ENCODE measurements at places on chromosomes 7 and 10.

- no peak for DNase-seq
Observed at GRCh38 chr7:137760111-137760510, 86.7 kb downstream of the DGKI start.

GRCh38 chr10:5268743-5269142 is 72.1 kb downstream of the AKR1C4 start:
- no peak for DNase-seq

DNA sequence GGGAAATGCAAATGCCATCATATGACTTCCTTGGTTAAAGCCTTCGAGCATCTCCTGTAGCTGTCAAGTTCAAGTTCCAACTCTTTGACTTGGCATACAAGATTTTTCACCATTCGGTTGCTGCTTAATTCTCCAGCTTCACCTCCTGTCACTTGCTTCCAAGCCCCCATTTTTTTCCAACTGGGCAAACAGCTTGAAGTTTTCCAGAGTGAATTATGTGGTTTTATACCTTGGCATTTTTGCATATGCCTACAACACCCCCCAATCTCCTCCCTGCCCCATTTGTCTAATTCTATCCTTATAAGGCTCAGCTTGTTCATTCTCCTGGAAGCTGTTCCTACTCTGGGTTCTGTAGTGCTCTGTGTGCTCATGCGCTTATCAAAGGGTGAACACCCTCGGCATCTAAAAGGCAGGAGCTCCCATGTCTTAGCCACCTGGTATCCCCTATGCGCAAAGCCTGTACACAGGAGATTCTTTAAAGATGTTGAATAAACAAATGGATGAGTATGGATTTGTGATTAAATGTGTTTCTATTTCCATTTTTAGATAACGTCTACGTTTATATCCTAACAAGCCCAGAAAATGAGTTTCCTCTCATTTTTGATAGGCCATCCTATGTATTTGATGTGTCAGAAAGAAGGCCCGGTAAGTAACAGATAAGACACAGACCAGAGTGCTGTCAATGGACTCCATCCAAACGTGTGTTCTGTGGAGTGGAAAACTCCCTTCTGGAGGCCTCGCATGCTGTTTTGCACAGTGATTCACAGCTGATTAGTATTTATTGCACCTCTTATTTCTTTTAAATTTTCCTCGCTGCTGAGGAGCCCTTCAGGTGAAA is 52.5 kb downstream of the CDHR3 start:
- no peak for DNase-seq

GRCh38 chr10:26517141-26517867 is 79.2 kb downstream of the APBB1IP start:
- DNase-seq, result no peak

DNA sequence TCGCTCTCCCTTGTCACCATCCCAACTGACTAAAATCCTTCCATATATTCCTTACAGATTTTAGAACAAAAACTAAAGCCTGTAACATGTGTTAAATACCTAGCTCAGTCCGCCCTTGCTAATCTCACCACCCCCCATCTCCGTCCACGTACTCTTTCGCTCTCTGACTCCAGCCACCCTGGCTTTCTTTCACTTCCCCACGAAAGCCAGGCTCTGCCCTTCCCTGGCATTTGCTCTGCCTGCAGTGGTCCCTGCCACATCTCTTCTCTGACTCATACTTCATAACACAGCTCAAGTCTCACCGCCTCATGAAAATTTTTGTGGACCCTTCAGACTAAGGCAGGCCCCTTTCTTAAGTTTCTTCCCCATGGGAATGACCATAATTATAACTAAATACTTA is 11.7 kb upstream of the GPAM start:
- no peak for DNase-seq

DNA sequence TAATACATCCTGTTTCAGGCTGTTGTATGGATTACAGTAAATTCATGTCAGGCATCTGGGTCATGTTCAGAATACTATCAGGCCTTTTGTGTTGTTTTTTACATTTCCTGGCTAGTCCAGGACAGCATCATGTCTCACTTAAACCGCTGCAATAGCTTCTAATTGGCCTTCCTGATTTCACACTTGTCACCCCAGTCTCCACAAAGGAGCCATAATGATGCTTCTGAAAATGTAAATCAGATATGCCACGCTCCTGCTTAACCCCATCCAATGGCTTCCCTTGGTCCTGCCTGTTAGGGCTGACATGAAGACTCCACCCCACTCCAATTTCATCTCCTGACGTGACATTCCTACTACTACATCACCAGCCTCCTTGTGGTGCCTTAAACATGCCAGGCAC is 220.0 kb downstream of the CACNA2D1 start:
- DNase-seq, result no peak

- DNase-seq, result no peak
Observed at GRCh38 chr7:141763797-141764196, at the start of gene TAS2R3. TSS of gene TAS2R3 (plus strand) at chr7:141764097. CDS start at chr7:141764159, 62 bp downstream.

DNA sequence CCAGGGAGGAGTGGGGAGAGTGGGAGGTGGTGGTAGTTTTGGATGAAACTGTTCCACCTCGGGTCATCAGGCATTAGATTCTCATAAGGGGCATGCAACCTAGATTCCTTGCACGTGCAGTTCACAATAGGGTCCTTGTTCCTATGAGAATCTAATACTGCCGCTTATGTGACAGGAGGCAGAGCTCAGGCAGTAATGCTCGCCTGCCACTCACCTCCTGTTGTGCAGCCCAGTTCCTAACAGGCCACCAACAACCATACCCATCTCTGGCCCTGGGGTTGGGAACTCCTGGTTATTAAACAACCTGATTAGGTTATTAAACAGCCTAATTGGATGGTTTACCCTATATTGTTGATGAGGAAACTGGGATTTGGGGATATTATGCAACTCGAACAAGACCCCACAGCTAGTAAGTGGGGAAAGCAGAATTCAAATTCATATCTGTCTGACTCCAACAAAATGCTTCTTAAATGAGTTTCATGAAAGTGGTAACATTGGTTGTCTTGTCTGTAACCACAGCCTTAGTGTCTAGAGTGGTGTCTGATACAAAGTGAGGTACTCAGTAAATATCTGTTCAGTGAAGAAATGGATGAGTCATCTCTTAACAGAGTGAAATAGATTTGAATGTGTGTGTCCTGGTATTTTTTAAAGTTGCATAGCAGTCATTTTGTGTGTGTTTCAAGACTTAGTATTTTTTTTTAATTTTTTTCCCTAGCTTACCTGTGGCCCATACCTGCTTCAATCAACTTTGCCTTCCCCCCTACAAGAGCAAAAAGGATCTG is 101.6 kb downstream of the HECTD2 start:
- no peak for DNase-seq

GRCh38 chr7:38147005-38147404 is 31.0 kb upstream of the STARD3NL start:
- DNase-seq, result no peak

- no peak for DNase-seq
Observed at GRCh38 chr10:88474884-88475844, 108.0 kb downstream of the RNLS start.

DNA sequence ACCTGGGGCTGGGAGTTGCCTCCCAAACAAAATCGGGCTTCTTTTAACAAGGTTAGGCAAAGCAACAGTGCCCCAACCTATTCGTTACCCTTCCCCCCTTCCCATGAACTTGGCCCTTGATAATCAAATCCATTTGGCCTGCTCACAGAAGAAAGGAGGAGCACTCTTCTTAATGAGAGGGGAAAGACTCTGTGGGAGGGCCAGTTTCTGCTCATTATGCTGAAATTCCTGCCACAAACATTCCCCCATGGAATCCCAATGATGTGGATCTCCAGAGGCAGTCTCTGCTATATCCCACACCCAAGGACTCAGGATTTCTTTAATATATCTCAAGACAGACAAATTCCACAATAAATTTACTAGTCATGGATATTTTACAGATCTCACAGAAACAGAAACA is 43.0 kb downstream of the LSM5 start:
- no peak for DNase-seq

DNA sequence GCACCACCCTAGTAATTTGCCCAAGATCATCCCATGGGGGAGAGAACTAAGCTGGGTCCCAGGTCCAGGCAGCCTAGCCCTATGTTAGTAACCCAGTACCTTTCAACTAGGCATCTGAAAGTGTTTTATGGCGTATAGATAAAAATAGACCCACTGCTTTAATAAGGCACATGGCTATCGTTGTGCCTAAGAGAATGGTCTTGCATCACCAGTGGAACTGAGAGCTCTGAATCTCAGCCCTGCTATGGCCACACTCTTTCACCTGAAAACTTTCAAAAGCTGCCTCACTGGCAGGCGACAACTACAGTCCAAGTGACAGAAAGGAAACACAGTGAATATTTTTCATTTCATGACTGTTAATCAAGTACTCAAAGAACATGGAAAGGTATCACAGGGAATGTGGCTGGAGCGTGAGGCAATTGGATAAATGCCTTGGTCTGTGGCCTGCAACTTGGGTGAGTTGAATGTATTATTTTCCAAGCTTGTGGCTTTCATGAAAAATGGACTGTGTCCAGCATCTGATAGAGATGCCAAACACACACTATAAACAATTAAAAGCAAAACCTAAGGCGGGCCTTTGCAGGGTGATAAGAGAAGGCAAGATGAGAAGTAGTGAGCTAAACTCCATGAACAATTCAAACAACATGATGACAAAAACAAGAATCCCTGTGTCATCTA is 18.0 kb upstream of the SFMBT2 start:
- no peak for DNase-seq

DNA sequence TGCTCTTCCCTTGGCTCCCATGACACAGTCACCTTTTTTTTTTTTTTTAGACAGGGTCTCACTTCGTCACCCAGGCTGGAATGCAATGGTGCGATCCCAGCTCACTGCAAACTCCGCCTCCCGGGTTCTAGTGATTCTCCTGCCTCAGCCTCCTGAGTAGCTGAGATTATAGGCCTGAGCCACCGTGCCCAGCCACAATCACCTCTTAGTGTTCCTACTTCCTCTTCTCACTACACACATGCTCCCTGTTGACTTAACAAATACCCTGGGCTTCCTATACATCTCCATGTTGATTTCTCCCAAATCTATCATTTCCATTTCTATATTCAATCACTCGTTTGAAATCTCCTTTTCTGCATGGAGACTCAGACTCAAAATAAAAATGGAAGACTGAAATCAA is 91.7 kb downstream of the CUBN start:
- DNase-seq, result no peak

Measured in activated T-helper 1 cell treated with Interleukin-2 at 50 U/mL for 16 hours (primary cell).